ENCODE measurements at places on chromosomes 12 and 14.

- DNase-seq, result no peak
Measured at GRCh38 chr12:43762596-43762995, 3.8 kb downstream of the IRAK4 start.

DNA sequence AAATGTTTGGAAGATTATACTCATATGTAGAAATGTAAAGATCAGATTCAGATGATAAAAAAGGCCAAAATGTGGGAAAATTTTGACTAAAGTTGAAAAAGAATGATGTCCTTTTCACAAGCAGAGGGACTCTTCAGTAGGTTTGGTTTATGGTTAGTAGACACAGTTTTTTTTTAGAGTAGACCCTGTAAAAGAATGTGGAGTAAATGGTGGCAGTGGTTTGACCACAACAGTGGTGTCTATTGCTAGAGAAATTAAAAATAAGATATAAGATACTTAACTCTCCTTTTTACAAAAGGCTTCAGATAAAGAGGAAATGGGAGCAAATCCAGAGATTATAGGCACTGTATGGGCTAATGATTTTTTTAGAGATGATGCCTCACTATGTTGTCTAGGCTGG is 21.8 kb downstream of the RAP1B start:
- no peak for DNase-seq

- peak; percentile 87 for DNase-seq
Measured at GRCh38 chr12:57904848-57905811, 36.2 kb upstream of the ATP23 start.

DNA sequence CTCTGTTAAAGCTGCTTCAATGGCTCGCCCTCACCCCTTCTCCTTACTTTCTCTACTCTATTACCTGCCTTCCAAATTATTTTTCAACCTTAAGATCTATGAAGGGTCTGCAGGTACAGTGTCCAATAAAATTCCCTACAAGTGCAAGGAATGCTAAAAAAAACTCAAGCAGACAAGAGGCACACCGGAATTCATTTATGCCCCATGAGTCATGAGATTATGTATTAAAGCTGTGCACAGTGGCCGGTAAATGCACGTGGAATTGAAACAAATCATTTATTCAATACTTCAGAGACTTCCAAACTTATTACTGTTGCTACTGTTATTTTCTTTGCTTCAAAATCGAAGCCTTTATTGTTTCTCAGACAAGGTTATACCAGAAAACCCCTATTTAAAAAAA is 68.4 kb downstream of the ST8SIA1 start:
- DNase-seq, result no peak

- DNase-seq, result no peak
Measured at GRCh38 chr12:104094284-104094683, 30.0 kb downstream of the HCFC2 start.

DNA sequence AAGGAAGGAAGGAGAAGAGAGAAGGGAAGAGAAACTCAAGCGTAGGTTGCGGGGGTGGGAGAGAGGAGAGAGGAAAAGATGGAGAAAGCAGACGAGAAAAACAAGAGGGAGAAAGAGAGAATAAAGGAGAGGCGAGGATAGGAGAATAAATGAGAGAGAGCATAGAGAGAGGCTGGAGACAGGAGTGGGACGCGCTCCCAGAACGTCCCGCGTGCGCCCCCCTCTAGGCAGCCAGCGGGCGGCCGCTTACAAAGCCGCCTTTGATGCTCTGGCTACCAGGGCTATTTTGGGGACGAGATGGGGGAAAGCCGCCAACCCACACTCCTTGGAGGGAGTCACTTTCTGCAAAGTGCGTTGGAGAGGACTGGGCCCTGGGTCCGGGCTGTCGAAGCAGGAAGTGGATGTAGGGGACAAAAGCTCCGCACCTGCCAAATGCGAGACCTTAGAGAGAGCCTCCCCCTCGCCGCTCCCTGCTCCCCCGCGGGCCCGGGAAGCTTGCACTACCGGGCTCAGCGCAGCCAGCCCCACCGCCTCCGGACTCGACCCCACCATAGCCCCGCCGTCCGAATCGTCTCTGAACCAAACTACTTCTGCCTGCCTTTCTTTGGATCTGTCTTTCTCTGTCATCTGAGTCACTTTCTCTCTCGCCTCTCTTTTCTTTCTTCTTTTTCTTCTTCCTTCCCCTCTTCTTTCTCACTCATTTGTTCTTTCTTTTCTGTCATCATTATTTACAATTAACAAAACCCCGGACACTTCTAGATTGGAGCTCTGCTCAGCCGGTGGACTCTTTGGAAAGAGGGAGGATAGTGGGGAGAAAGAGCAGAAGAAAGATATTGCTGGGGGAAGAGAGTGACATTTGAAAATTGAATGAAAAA is 8.0 kb downstream of the ASCL1 start:
- DNase-seq, result peak; percentile 44
